ENCODE measurements at places on chromosomes 4 and X.

DNA sequence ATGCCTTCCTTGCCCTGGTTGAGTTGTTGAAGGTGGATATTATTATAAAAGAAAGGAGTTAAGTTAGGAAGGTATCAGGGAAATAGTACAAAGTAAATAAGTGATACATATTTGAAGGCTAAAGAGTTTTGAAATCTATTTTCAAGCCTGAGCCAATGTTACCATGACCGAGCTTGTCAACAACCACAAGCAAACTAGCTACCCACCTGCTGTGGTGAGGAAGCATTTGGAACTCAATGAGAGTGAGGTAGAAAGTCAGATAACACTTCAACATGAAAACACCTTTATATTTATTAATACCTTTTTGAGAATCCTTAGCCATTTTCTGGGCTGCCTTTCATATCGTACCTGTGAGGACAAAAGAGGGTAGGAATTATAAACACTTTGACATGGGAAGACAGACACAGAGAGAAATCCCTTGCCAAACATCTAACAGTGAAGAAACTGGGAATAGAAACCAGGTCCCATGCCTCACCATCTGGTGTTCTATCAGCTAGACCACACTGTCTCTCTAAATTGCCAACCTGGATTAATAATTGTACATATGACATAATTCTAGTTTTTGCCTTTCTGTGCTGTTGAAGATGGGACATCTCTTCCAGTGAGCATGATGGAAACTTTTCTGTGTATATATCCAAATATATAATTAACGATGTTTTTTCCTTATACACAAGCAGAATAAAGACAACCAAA lies 606.4 kb upstream of the NR3C2 start:
- DNase-seq, result no peak

DNA sequence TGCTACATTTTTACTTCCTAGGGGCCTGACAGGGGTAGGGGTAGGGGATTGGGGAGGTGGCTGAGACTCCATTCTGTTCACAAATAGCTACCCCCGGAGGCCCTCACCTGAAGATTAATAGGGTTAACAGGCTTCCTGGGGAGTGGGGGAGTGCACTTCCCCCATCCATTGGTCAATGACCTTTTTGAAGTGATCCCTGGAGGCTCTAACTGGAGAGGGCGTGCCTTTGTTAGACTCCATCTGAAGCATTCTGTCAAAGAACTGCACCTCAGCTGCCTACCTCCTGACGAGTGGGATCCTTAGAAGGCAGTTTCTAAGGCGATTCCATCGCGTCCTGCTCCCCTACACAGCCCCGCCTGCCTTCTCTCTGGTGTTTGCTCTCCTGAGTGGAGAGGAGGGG lies 10.0 kb upstream of the MTM1 start:
- DNase-seq, result no peak

- peak; percentile 35 for DNase-seq
These were observed at the start of gene DNASE1L1 for GRCh38 chrX:154409222-154409871. DNASE1L1 (minus strand) TSS chrX:154409254; CDS start chrX:154405568, 3,686 bp downstream.

- DNase-seq, result no peak
These were observed 611.2 kb downstream of the PPP4R3C start for GRCh38 chrX:26851981-26852380.

DNA sequence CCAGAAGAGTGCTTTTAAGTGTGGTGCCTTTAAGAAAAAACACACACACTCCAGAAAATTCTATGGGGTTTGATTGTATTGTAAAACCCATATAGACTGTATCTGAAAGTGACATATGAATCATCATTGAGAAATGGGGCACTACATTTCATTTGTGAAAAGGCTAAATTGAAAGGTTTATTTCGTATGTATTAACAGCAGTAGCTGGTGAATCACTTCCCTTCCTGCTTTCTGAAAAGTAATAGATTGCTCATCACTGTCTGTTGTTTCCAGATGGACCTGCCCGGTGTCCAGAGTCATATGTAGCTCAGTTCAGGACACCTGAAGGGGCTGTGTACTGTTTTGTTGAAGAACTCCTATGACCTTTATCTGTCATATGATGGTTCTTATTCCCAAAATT lies 28.1 kb upstream of the HPRT1 start:
- no peak for DNase-seq

DNA sequence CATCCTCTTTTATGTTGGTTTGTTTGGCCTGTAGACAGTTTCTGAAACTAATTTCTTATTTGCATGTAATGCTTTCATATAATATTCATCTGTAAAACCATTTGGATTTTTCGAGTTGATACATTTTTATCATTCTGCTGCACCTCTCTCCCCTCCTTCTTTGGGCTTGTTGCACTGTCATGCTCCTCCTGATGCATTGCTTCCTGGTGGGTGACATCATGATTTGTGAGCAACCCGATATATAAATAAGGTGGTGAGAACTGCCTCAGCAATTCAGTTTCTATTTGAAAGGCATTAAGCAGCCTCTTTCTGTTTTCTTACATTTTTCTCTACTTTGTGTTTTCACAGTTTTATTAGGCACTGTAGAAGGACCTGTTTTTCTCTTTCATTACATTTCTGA lies 515.7 kb downstream of the RPA4 start:
- no peak for DNase-seq

GRCh38 chr4:182288534-182288933 lies 45.3 kb downstream of the TENM3 start:
- DNase-seq, result no peak

DNA sequence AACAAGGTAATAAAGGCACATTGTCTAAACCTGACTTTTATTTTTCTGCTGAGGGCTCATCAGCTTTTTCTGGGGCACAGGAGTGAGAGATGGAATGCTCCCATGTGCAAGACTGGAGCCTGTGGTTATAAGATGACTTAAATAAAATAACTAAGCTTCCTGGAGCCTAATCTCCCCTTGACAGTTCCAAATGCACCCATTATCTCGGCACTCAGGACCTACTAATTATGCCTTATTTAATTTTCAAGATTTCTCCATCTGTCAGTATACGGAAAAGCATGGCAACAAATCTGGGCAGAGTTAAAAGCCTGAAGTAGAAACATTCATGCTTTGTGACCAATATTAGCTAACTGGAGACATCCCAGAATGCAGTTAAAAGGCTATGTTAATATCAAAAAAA lies 416.7 kb upstream of the TEX13C start:
- DNase-seq, result no peak

DNA sequence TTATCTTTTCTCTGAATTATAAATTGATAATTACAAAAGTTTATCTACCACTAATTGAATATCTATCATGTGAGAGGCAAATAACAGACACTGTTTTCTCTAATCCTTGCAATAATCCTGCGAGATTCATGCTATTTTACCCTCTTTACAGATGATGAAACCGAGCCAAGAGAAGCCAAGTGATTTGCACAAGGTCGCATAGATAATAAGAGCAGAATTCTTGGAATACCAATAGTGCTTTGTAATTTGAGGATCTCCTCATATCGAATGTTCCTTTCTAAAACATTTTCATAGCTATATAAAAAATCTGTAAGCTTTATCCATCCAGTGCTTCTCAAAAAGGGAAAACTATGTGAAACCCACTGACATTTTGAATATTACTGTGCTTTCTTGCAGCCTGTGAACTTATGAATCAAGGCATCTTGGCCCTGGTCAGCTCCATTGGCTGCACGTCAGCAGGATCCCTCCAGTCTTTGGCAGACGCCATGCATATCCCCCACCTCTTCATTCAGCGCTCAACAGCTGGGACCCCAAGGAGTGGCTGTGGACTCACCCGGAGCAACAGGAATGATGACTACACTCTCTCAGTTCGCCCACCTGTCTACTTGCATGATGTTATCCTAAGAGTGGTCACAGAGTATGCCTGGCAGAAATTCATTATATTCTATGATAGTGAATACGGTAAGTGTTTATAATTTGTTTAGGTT lies 743.8 kb upstream of the ATOH1 start:
- DNase-seq, result no peak

DNA sequence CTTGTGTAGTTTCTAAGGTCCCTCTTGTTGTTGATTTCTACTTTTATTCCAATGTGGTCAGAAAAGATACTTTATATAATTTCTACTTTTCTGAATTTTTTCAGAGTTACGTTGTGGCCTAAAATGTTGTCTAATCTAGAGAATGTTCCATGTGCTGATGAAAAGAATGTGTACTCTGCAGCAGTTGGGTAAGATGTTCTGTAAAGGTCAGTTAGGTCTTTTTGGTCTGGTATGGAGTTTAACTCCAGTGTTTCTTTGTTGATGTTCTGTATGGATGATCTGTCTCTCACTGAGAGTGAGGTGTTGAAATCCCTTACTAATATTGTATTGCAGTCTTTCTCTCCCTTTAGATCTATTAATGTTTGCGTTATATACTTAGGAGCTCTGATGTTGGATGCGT lies 37.0 kb upstream of the GPRIN3 start:
- no peak for DNase-seq

DNA sequence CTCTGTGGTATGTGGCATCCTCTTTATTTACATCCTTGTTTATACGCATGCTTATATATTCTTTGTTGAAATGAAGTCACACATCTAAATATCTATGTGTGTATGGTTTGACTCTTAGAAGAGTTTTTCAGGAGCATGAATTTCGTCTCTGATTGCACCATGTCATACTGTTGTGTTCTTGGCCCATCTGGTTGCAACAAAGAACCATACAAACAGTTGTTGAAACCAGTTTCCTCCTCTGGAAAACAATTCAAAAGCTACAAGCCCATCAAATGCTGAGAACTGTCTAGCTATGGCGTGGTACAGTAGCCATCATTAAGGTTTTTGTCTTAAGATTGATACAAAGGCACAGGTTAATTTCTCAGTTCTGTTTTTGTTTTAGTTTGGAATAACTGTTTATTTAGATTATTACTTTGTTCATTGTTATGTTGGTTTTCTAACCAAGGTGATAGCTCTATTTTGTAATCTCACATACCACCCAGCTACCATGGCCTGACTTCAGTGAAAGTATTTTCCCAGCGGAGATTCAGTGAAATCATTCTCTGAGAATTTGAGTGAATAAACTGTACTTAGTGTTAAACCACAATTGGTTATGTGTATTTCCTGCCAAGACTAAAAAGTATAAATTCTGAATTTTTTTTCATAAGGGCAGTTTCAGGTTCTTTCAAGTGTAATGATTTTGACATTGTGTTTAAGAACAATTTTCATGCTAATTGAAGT lies 91.0 kb downstream of the ARHGAP24 start:
- DNase-seq, result no peak

DNA sequence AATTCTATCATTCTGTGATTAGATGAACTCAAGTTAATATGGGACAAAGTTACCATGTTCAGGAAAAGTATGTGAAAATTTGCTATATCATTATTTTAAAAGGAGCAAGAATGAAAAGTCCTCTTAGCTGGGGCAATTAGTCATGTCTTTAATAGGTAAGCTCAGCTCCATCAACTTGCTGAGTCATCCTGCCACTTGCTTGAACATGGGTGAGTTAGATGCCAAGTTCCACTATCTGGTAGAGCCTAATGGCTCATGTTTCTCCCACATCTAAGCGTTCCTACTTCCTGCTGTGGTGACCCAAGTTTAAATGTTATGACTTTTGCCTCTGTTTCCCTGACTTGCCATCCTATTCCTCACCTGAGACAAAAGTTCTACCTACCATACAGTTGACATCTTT lies 276.8 kb downstream of the ZNF674 start:
- DNase-seq, result no peak

GRCh38 chrX:19177721-19178120 lies 55.5 kb upstream of the ADGRG2 start:
- DNase-seq, result no peak

- no peak for DNase-seq
These were observed 15.7 kb downstream of the SPCS3 start for GRCh38 chr4:176335421-176335820.

- DNase-seq, result no peak
These were observed 40.7 kb upstream of the AP1S2 start for GRCh38 chrX:15895334-15895733.

DNA sequence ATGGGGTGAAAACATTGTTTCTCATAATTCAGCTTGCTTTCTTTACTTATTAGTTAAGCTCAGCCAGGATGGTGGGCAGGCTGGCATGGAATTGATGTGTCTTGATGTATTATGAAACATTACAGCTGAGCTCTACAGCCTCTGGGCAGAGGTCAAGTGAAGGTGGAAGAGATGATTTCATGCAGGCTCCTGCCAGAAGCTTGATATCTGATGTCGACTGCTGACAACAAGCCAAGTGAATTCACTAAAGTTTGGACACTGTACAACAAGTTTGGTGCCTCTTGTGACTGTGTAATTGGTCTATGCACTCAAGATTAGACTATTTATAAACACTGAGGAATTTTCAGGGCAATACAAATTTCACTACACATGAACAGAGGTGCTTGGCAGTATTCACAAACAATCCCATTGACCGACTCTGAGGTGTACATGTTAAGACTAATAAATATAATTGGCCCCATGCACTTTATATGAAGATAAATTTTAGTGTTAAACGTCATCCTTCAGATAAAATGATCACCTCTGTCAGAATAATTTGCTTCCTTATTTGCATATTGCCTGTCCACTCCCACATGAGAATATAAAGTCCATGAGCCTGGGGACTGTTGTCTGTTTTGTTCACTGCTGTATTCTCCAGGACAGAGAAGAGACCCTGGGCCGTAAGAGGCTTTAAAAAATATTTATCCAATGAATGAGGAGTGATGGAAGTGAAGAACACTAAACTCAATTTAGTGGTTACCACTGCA lies 612.2 kb downstream of the IQCM start:
- no peak for DNase-seq

DNA sequence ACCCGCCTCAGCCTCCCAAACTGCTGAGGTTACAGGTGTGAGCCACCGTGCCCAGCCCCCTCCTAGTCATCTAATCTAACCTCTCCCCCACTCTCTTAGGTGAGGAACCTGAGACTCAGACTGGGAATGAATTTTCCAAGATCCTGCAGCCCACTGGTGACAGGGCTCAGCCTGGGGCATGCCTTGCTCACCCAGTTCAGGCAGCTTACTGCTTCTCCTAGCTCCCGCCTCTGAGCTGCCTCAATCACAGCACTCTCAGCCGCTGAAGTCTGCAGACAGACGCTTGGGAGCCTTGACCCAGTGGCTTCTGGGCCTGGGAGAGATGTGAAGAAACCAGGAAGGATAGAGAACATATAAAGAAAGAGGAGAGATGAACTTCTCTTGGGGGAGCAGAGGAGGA lies 24.4 kb downstream of the PJA1 start:
- DNase-seq, result no peak

DNA sequence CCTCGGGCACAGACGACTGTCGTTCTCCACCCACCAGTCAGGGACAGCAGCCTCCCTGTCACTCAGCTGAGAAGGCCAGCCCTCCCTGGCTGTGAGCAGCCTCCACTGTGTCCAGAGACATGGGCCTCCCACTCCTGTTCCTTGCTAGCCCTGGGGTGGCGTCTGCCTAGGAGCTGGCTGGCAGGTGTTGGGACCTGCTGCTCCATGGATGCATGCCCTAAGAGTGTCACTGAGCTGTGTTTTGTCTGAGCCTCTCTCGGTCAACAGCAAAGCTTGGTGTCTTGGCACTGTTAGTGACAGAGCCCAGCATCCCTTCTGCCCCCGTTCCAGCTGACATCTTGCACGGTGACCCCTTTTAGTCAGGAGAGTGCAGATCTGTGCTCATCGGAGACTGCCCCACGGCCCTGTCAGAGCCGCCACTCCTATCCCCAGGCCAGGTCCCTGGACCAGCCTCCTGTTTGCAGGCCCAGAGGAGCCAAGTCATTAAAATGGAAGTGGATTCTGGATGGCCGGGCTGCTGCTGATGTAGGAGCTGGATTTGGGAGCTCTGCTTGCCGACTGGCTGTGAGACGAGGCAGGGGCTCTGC lies 7.9 kb upstream of the MSANTD1 start:
- no peak for DNase-seq

Measured in activated gamma-delta T cell (primary cell).